ENCODE measurements at places on chromosomes 5 and 9. TPM values are rescaled to one million over a fixed set of nuclear protein-coding genes. Genes with fewer than 3 reads are reported as not detected.

The ORM2 gene
- polyA plus RNA-seq = not detected

The BTNL9 gene
- not detected for polyA plus RNA-seq

The SHC3 gene
- polyA plus RNA-seq = 0.07 TPM

The KIF12 gene
- polyA plus RNA-seq = 0.64 TPM

The AK8 gene
- polyA plus RNA-seq = 0.70 TPM

The PCDHGB4 gene
- 9.9 TPM for polyA plus RNA-seq

The CDX1 gene
- not detected for polyA plus RNA-seq

The SAPCD2 gene
- 28.3 TPM for polyA plus RNA-seq

The FCN2 gene
- not detected for polyA plus RNA-seq

The FBP2 gene
- 0.32 TPM for polyA plus RNA-seq

The JAKMIP2 gene
- 20.0 TPM for polyA plus RNA-seq

The ACTBL2 gene
- polyA plus RNA-seq = not detected

The TAS2R1 gene
- not detected for polyA plus RNA-seq

The C9orf153 gene
- 0.97 TPM for polyA plus RNA-seq

The PRDM9 gene
- polyA plus RNA-seq = not detected

The CHSY3 gene
- 1.8 TPM for polyA plus RNA-seq

The OR1J2 gene
- polyA plus RNA-seq = not detected

The HTR1A gene
- polyA plus RNA-seq = not detected

The PTPRD gene
- 42.8 TPM for polyA plus RNA-seq

The CDKN2B-AS1 gene
- 0.44 TPM for polyA plus RNA-seq

The BAAT gene
- not detected for polyA plus RNA-seq

The MRRF gene
- 45.5 TPM for polyA plus RNA-seq

The LEAP2 gene
- 3.6 TPM for polyA plus RNA-seq

The CTSV gene
- 60.9 TPM for polyA plus RNA-seq

The ARL10 gene
- polyA plus RNA-seq = 7.8 TPM

The MIGA2 gene
- polyA plus RNA-seq = 48.7 TPM

The B4GALT7 gene
- 31.6 TPM for polyA plus RNA-seq

The SHLD3 gene
- 1.7 TPM for polyA plus RNA-seq

The FPGS gene
- polyA plus RNA-seq = 78.3 TPM

The HTR4 gene
- 1.9 TPM for polyA plus RNA-seq

The PTGES2 gene
- 240 TPM for polyA plus RNA-seq

The BARHL1 gene
- not detected for polyA plus RNA-seq

Measured in cardiac muscle cell (in vitro differentiated cells and primary cell).